ENCODE measurements at places on chromosomes 5 and 9.

GRCh38 chr5:98301547-98301946 is 471.9 kb upstream of the RGMB start:
- no peak for DNase-seq
- no peak overlapping the region for H3K4me3 ChIP-seq
- no peaks in the 10 kb centered on the region for H3K36me3 ChIP-seq
- no peak overlapping the region for H3K27ac ChIP-seq

DNA sequence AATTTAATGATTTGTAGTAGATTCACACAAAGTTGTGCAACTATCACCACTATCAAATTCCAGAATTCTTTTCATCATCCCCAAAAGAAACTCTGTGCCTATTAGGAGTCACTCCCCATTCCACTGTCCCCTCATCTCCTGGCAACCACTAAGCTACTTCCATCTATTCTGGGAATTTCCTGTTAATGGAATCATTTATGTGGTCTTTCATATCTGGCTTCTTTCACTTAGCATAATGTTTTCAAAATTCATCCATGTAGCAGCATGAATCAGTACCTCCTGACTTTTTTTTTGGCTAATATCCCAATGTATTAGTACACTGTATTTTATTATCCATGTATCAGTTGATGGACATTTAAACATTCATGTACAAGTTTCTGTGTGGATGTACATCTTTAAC is 157.6 kb downstream of the TTC39B start:
- no peaks in the 10 kb centered on the region for H3K27me3 ChIP-seq
- no peak overlapping the region for H3K27ac ChIP-seq
- H3K4me3 ChIP-seq, result no peak overlapping the region
- no peaks in the 10 kb centered on the region for H3K36me3 ChIP-seq

DNA sequence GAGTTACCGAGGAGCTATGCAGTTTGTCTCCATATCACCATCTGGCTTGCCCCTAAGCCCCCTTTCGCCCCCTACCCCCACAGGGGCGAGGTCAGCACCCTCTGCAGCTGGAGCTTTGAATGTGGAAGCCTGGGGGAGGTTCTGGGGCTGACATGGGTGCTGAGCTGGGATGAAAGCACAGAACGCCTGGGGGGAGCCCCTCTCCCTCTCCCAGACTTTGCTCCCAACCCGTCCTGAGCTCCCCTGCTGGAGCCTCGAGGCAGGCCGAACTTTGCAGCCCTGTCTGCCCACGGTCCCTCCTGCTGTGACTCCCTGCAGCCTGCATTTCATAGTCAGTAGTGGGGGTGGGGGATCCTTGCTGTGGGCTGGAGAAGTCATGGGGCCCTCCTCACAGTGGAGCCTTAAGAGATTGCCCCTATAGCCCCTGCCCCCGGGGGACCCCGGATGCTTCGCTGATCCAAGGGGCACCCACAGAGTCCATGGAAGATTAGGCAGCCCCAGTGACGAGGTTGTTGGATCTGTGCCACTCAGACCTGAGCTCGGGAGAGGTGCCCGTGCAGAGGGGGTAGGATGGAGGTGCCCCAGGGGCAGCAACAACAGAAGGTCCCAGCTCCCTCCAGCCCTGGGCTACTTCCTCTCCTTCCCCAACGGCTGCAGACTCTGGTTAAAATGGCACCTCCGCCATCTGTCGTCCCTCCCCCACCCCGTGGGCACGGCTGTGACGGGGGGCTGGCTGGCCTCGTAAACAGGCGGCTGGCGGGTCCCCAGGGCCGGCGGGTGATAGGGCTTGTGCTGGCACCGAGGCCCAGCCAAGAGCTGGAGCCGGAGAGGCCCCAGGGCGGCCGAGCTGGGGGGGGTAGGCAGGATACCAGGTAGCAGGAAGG is 162.0 kb downstream of the C9orf50 start:
- H3K4me3 ChIP-seq, result no peak overlapping the region
- DNase-seq, result peak; percentile 55
- no peaks in the 10 kb centered on the region for H3K27me3 ChIP-seq
- H3K4me1 ChIP-seq, result peaks cover 49% of the 10 kb centered on the region
- peak overlapping the region; percentile 88 for H3K27ac ChIP-seq

GRCh38 chr5:76487386-76487785 is 84.3 kb downstream of the IQGAP2 start:
- no peak for DNase-seq
- H3K4me1 ChIP-seq, result peaks cover 24% of the 10 kb centered on the region
- no peak overlapping the region for H3K4me3 ChIP-seq
- no peak overlapping the region for H3K27ac ChIP-seq
- peaks cover 2% of the 10 kb centered on the region for H3K36me3 ChIP-seq

- H3K36me3 ChIP-seq, result no peaks in the 10 kb centered on the region
- peaks cover 37% of the 10 kb centered on the region for H3K4me1 ChIP-seq
- peak overlapping the region; percentile 88 for H3K27ac ChIP-seq
- peak; percentile 21 for DNase-seq
Observed at GRCh38 chr5:89313804-89314588, 431.0 kb upstream of the MEF2C start.

DNA sequence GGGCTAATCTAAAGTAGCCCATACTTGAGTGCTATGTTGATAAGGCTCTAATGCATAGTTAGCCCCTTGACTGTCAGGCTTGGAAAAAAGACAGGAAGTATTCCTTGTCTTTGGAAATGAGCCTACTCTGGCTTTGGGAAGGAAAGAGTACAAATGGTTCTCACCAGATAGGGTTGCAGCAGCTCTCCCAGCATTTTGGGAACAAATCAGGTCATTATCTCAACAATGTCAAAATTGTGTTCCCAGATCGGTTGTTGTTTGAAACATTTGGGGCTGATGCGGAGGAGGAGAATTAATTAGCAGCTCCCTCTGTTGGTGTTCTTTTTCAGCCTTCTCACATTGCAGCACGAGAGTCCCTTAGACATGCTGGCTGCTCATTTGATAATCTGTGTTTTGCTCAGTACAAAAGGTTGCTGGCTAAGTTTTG is 294.7 kb upstream of the DMRT1 start:
- no peaks in the 10 kb centered on the region for H3K27me3 ChIP-seq
- no peak for DNase-seq
- peaks cover 8% of the 10 kb centered on the region for H3K4me1 ChIP-seq
- H3K27ac ChIP-seq, result no peak overlapping the region

GRCh38 chr5:53087621-53088121 is 21.9 kb downstream of the MOCS2 start:
- peaks cover 8% of the 10 kb centered on the region for H3K27me3 ChIP-seq
- H3K4me1 ChIP-seq, result peaks cover 37% of the 10 kb centered on the region
- no peak for DNase-seq
- H3K36me3 ChIP-seq, result no peaks in the 10 kb centered on the region
- no peak overlapping the region for H3K4me3 ChIP-seq
- H3K27ac ChIP-seq, result no peak overlapping the region

- peak overlapping the region; percentile 22 for H3K4me3 ChIP-seq
- DNase-seq, result peak; percentile 69
- no peaks in the 10 kb centered on the region for H3K27me3 ChIP-seq
- H3K36me3 ChIP-seq, result peaks cover 10% of the 10 kb centered on the region
- peaks cover 82% of the 10 kb centered on the region for H3K4me1 ChIP-seq
- H3K27ac ChIP-seq, result peak overlapping the region; percentile 81
Observed at GRCh38 chr5:132437604-132438266, 52.8 kb downstream of the IRF1 start.

DNA sequence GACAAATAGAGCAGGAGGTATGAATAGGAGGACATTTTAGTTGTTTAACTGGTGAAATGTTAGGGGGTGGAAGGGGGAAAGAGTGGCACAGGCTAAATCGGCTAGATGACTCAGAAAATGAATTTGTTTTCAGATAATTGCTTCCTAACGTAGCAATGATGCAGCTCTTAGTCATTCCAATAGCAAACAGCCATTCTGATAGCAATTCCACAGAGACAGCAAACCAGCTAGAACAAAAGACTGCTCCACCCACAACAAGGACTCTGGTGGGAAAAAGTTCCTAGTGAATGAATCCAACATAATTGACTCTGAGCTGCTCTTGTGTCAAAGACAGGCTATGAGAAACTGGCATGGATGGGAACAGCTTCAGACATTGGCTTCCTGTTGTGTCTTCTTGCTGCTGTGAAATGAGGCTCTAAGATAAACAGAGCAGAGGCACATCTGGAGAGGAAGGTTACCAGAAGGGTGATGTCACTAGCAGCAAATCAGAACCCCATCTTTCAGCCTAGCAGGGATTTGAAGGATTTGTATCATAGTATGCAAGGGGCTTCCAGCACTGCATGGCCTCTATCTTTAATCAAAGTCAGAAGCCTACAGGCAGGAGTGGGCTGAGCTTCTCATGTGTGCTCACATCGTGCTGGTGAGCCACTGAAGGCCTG is 28.1 kb upstream of the F2RL1 start:
- no peak for DNase-seq
- no peaks in the 10 kb centered on the region for H3K36me3 ChIP-seq
- H3K27ac ChIP-seq, result peak overlapping the region; percentile 36
- no peaks in the 10 kb centered on the region for H3K27me3 ChIP-seq
- no peak overlapping the region for H3K4me3 ChIP-seq

GRCh38 chr5:147382776-147383175 is 127.1 kb downstream of the DPYSL3 start:
- H3K4me1 ChIP-seq, result no peaks in the 10 kb centered on the region
- H3K27me3 ChIP-seq, result no peaks in the 10 kb centered on the region
- no peak for DNase-seq
- no peak overlapping the region for H3K27ac ChIP-seq

- no peaks in the 10 kb centered on the region for H3K36me3 ChIP-seq
- peaks cover 5% of the 10 kb centered on the region for H3K27me3 ChIP-seq
- H3K27ac ChIP-seq, result no peak overlapping the region
- no peak for DNase-seq
- no peak overlapping the region for H3K4me3 ChIP-seq
Observed at GRCh38 chr5:168305281-168305680, 13.8 kb downstream of the WWC1 start.

GRCh38 chr5:96651047-96651446 is 11.1 kb upstream of the CAST start:
- no peak overlapping the region for H3K27ac ChIP-seq
- no peak overlapping the region for H3K4me3 ChIP-seq
- peaks cover 19% of the 10 kb centered on the region for H3K27me3 ChIP-seq
- peaks cover 20% of the 10 kb centered on the region for H3K4me1 ChIP-seq
- no peak for DNase-seq
- H3K36me3 ChIP-seq, result no peaks in the 10 kb centered on the region

DNA sequence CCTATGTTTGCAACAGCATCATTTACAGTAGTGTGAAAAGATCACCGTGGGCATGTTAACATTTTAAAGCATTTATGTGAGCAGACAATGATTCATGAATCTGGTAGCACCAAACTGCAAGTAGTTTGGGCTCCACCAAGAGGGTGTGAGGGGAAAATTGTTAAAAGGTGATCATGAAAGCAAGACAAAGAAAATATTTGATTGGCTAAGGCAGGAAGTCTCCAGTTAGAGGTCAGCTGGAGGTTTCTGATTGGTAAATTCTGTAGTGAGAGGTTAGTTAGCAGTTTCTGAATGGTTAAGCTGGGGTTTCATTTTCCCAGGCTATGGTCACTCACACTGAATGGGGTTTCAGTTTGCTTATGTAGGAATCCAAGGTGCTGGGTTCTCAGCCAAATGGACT is 13.5 kb upstream of the DRD1 start:
- DNase-seq, result no peak
- H3K4me3 ChIP-seq, result no peak overlapping the region
- no peaks in the 10 kb centered on the region for H3K36me3 ChIP-seq
- peaks cover 20% of the 10 kb centered on the region for H3K27me3 ChIP-seq
- H3K4me1 ChIP-seq, result peaks cover 9% of the 10 kb centered on the region
- H3K27ac ChIP-seq, result peak overlapping the region; percentile 9

All from activated naive CD8-positive, alpha-beta T cell treated with anti-CD3 and anti-CD28 coated beads, Interleukin-2, amount 50 U/mL, for 24 hours (primary cell).